ENCODE measurements at places on chromosomes 13 and 19. TPM values are rescaled to one million over a fixed set of nuclear protein-coding genes. Genes with fewer than 3 reads are reported as not detected.

CEACAM16 gene
- not detected for total RNA-seq

PRODH2 gene
- total RNA-seq = not detected

NBEA gene
- 7.0 TPM for total RNA-seq

SIGLEC7 gene
- total RNA-seq = not detected

CARD8 gene
- total RNA-seq = 220 TPM

FAM216B gene
- not detected for total RNA-seq

ZSWIM4 gene
- total RNA-seq = 8.4 TPM

CLIP3 gene
- total RNA-seq = 4.3 TPM

IFNL1 gene
- total RNA-seq = not detected

CEACAM6 gene
- not detected for total RNA-seq

FXYD3 gene
- not detected for total RNA-seq

ZNF382 gene
- total RNA-seq = 6.9 TPM

FGF9 gene
- not detected for total RNA-seq

HIF3A gene
- 9.0 TPM for total RNA-seq

LGALS4 gene
- 0.13 TPM for total RNA-seq

ZGLP1 gene
- 0.79 TPM for total RNA-seq

TGFB1 gene
- 45.9 TPM for total RNA-seq

C1QTNF9B gene
- total RNA-seq = not detected

LSM7 gene
- 145 TPM for total RNA-seq

COX7A1 gene
- 2.4 TPM for total RNA-seq

ZNF709 gene
- 2.9 TPM for total RNA-seq

CKM gene
- total RNA-seq = not detected

ZNF525 gene
- 6.7 TPM for total RNA-seq

ETV2 gene
- 0.14 TPM for total RNA-seq

KIR3DL1 gene
- total RNA-seq = not detected

RFPL4AL1 gene
- total RNA-seq = 0.13 TPM

GRK1 gene
- not detected for total RNA-seq

GARIN5B gene
- not detected for total RNA-seq

REEP6 gene
- 0.57 TPM for total RNA-seq

TMEM91 gene
- total RNA-seq = 4.5 TPM

NCR1 gene
- not detected for total RNA-seq

KASH5 gene
- total RNA-seq = not detected

SH2D3A gene
- not detected for total RNA-seq

ZNF665 gene
- total RNA-seq = 1.1 TPM

ZBTB32 gene
- total RNA-seq = not detected

TSSK6 gene
- total RNA-seq = 0.57 TPM

SPIB gene
- total RNA-seq = not detected

C19orf85 gene
- not detected for total RNA-seq

SIGLEC8 gene
- total RNA-seq = not detected

CBY2 gene
- total RNA-seq = not detected

ACER1 gene
- not detected for total RNA-seq

ATP12A gene
- not detected for total RNA-seq

ADGRE3 gene
- total RNA-seq = not detected

NCAN gene
- not detected for total RNA-seq

UPK1A gene
- not detected for total RNA-seq

KRTDAP gene
- not detected for total RNA-seq

ZNF490 gene
- total RNA-seq = 9.4 TPM

LILRA2 gene
- total RNA-seq = not detected

LGALS14 gene
- not detected for total RNA-seq

FUT1 gene
- total RNA-seq = 5.5 TPM

ERFL gene
- not detected for total RNA-seq

SUGP2 gene
- 35.2 TPM for total RNA-seq

ZFP28 gene
- 9.2 TPM for total RNA-seq

SLITRK1 gene
- total RNA-seq = not detected

PODNL1 gene
- 0.53 TPM for total RNA-seq

LIM2 gene
- total RNA-seq = not detected

ZNF77 gene
- 5.0 TPM for total RNA-seq

INSL3 gene
- not detected for total RNA-seq

Data from thoracic aorta endothelial cell (primary cell).